ENCODE measurements at places on chromosomes 1 and 21.

DNA sequence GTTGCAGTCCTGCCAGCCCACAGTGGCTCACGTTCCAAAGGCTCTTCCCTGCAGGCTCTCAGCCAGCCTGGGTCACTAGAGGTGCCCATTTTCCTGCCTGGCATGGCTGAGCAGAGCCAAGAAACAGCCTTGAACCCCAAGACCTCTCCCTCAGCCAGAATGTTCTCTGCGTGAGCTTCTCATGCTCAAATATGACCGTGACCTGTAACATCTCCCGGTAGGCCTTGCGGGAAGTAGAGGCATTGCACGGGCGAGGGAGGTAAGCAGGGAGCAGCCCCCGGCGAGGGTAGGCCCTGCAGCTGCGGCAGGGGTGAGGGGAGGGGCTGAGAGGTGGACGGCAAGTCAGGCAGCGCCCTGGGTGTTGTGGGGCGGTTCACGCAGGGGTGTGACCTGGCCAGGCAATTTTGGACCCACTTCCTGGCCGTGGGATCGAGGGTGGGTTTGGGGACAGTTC is 20.0 kb downstream of the RRP1 start:
- no peak for DNase-seq
- H3K27ac ChIP-seq, result no peak overlapping the region
- no peak overlapping the region for H3K4me3 ChIP-seq
- peaks cover 4% of the 10 kb centered on the region for H3K27me3 ChIP-seq

GRCh38 chr1:102181341-102181740 is 184.6 kb upstream of the OLFM3 start:
- no peaks in the 10 kb centered on the region for H3K4me1 ChIP-seq
- H3K36me3 ChIP-seq, result no peaks in the 10 kb centered on the region
- H3K4me3 ChIP-seq, result no peak overlapping the region
- peaks cover 5% of the 10 kb centered on the region for H3K27me3 ChIP-seq
- H3K27ac ChIP-seq, result no peak overlapping the region

GRCh38 chr1:40860706-40861223 is 1.4 kb downstream of the CITED4 start:
- peaks cover 32% of the 10 kb centered on the region for H3K4me1 ChIP-seq
- H3K4me3 ChIP-seq, result peak overlapping the region; percentile 85
- H3K27ac ChIP-seq, result no peak overlapping the region
- DNase-seq, result no peak

DNA sequence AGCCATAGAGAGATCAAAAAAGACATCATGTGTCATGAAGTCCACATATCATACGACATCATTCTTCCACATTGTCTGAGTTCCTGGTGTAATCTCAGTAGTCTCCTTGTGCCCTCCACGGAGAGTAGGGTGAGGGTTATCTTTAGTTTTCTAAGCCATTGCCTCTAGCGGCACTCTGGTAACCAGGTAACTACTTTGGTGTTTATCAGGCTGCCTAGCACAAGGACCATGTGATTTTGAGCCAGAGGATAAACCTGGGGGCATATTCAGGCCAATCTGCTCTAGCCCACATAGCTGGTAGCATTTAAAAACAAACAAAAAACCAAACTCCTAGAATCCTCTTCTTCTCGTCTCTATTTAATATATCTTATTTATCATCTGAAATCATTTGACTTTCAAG is 147.4 kb downstream of the GDAP2 start:
- no peaks in the 10 kb centered on the region for H3K36me3 ChIP-seq
- peaks cover 18% of the 10 kb centered on the region for H3K27me3 ChIP-seq
- H3K4me1 ChIP-seq, result peaks cover 32% of the 10 kb centered on the region
- no peak for DNase-seq
- no peak overlapping the region for H3K4me3 ChIP-seq
- H3K27ac ChIP-seq, result no peak overlapping the region

DNA sequence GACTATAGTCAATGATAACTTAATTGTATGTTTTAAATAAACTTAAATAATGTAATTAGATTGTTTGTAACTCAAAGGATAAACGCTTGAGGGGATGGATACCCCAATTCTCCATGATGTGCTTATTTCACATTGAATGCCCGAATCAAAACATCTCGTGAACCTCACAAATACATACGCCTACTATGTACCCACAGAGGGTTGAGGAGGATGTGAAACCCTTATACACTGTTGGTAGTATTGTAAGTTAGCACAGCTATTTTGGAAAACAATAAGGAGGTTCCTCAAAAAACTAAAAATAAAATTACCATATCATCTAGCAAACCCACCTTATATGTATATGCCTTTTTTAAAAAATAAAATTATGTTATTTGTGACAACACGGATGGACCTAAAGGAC is 198.6 kb downstream of the MRPL39 start:
- no peak overlapping the region for H3K4me3 ChIP-seq
- no peaks in the 10 kb centered on the region for H3K36me3 ChIP-seq
- no peak for DNase-seq
- no peaks in the 10 kb centered on the region for H3K4me1 ChIP-seq
- no peak overlapping the region for H3K27ac ChIP-seq

- DNase-seq, result no peak
- H3K27me3 ChIP-seq, result no peaks in the 10 kb centered on the region
- H3K4me1 ChIP-seq, result no peaks in the 10 kb centered on the region
- no peaks in the 10 kb centered on the region for H3K36me3 ChIP-seq
- H3K27ac ChIP-seq, result no peak overlapping the region
Observed at GRCh38 chr1:158496374-158496773, 24.4 kb downstream of the OR10R2 start.

DNA sequence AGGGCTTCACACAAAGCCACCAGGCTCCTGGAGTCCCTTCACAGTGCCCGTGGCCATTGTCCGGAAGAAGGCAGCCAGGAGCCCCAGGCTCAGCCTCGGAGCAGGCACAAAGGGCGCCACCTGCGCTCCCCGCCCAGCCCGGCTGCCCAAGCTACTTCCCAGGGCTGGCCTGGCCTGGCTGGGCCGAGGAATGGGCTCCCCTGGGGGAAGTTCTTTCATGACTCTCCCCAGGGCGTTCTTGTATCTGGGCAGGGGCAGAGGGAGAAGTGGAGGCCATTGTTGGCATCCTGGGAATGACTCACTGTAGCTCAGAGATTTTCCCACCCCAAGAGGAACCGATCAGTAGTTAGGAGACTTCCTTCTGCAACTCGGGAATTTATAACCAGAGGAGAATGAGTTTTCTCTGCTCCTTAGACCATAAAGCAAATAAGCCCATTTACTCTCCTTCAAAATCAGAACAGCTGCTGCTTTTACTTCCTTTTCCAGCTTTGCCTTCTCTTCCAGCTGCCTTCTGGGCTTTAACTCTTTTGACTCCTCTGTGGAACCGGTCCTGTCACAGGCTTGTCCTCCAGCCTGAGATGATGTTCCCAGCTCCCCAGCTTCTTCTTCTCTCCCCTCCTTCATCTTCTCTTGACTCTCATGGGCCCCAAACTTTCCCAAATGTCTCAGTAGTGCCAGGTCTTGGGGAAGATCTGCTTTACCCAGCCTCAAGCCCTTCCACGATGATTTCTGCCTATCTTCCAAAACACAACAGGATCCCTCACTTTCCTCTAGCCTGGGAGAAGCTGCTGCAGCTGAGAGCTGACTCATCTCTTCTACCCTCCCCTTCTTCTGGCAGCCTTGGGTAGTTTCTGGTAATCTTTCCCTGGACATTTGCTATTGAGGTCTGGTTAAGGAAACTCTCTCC is 118.7 kb upstream of the CD34 start:
- H3K27me3 ChIP-seq, result peaks cover 3% of the 10 kb centered on the region
- H3K4me3 ChIP-seq, result no peak overlapping the region
- H3K4me1 ChIP-seq, result peaks cover 7% of the 10 kb centered on the region
- peak overlapping the region; percentile 93 for H3K27ac ChIP-seq
- no peak for DNase-seq

DNA sequence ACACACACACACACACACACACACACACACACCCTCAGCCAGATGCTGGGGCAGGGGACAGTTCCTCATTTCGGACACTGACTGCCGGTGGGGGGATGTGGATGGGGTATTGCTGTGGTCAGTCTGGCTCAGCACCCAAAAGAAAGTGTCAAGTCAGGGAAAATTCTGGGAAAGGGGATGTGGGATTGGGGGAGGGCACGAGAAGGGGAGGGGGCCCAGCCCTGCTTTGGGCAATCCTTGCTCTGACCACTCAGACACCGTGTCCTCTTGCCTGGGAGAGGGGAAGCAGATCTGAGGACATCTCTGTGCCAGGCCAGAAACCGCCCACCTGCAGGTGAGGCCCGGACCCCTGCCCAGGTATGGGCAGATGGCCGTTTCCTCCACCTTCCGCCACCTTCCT is at the start of gene C1QC:
Gene C1QC, plus strand, starts transcription at position 253 of the 400 bp plus-strand sequence. CDS start 391 bp downstream, outside the sequence.
- H3K27ac ChIP-seq, result no peak within 1 kb of the TSS
- H3K36me3 ChIP-seq, result no peaks in the 10 kb centered on the region
- H3K4me1 ChIP-seq, result no peaks in the 10 kb centered on the region
- DNase-seq, result no peak
- peaks cover 48% of the 10 kb centered on the region for H3K27me3 ChIP-seq

GRCh38 chr1:236394879-236395229 is 768 bp downstream of the EDARADD start:
- H3K4me1 ChIP-seq, result peaks cover 44% of the 10 kb centered on the region
- no peak overlapping the region for H3K27ac ChIP-seq
- DNase-seq, result no peak
- H3K27me3 ChIP-seq, result peaks cover 39% of the 10 kb centered on the region
- H3K4me3 ChIP-seq, result peak overlapping the region; percentile 88

DNA sequence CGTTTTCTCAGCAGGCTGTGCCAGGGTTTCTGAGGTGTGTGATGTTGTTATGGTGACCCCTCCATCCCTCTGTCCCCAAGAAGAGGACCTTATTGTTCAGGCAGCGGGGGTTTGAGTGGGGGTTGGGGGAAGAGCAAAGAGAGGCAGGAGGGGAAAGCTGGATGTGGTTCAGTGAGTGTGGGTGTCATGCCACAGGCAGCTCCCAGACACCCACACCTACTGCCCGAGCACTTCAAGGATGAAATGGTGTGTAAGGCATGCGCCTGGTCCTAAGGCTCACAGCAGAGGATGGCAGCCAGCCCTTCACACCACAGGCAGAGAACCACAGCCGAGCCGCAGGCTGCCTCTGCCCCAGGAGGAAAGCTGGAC is 49.9 kb upstream of the STUM start:
- no peak overlapping the region for H3K4me3 ChIP-seq
- peaks cover 16% of the 10 kb centered on the region for H3K27me3 ChIP-seq
- H3K27ac ChIP-seq, result no peak overlapping the region
- H3K4me1 ChIP-seq, result peaks cover 9% of the 10 kb centered on the region

- H3K4me3 ChIP-seq, result no peak overlapping the region
- H3K36me3 ChIP-seq, result no peaks in the 10 kb centered on the region
- H3K27ac ChIP-seq, result no peak overlapping the region
- no peak for DNase-seq
- H3K27me3 ChIP-seq, result no peaks in the 10 kb centered on the region
Observed at GRCh38 chr1:238653693-238654321, 732.6 kb upstream of the CHRM3 start.

- no peak overlapping the region for H3K27ac ChIP-seq
- H3K4me1 ChIP-seq, result no peaks in the 10 kb centered on the region
- DNase-seq, result no peak
- H3K4me3 ChIP-seq, result no peak overlapping the region
- H3K36me3 ChIP-seq, result no peaks in the 10 kb centered on the region
- H3K27me3 ChIP-seq, result no peaks in the 10 kb centered on the region
Observed at GRCh38 chr1:97243973-97244560, 522.5 kb downstream of the PTBP2 start.

DNA sequence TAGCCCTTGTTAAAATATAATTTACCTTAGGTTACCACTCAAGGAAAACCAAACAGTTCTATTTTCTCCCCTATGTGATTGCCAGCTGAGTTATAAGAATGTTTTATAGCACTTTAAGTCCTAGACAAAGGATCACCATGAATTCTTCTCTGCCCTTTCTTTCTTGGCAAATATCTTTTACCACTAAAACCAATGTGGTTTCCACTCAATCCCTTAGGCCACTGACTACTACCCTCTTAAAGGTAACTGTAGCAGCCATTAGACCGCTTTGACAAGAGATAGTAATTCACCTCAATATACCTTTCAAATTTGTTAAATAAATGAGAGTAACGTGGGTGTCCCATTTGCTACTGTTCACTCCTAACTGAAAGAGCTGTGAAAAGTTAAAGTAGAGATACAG is 307.9 kb upstream of the PRMT6 start:
- H3K27me3 ChIP-seq, result peaks cover 3% of the 10 kb centered on the region
- DNase-seq, result no peak
- no peak overlapping the region for H3K4me3 ChIP-seq

GRCh38 chr21:14707511-14708020 is 161.5 kb upstream of the SAMSN1 start:
- no peak for DNase-seq
- no peaks in the 10 kb centered on the region for H3K27me3 ChIP-seq
- no peaks in the 10 kb centered on the region for H3K36me3 ChIP-seq
- no peak overlapping the region for H3K4me3 ChIP-seq
- H3K4me1 ChIP-seq, result no peaks in the 10 kb centered on the region

DNA sequence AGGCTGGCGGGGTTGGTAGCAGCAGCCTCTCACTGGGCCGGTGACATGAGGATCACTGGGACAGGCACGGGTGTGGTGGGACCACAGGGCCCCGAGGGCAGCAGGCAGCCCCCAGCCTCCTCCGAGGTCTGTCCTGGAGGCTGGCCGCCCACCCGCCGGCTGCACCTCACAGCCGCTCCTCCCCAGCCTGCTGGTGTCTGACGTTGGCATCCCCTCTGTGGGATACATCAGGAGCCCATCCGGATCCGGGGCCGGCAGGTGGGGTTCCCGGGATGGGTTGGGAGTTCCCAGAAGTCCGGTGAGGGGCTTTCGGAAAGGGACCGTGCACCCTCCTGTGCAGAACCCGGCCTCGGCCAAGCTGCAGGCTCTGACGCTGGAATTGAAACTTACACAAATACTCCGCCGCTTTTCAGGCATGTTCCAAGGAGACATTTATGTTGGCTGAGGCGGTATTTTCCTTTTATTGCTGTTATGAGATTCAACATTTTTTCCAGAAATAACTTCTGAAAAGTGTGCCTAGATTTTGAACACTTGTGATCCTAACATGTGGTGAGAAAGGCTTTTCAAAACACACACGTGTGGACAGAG is 142.1 kb upstream of the ARHGEF16 start:
- H3K4me1 ChIP-seq, result peaks cover 85% of the 10 kb centered on the region
- DNase-seq, result no peak
- no peaks in the 10 kb centered on the region for H3K36me3 ChIP-seq
- H3K27ac ChIP-seq, result no peak overlapping the region
- H3K4me3 ChIP-seq, result peak overlapping the region; percentile 47
- H3K27me3 ChIP-seq, result peaks cover 28% of the 10 kb centered on the region

- H3K27me3 ChIP-seq, result no peaks in the 10 kb centered on the region
- peaks cover 41% of the 10 kb centered on the region for H3K36me3 ChIP-seq
- no peak overlapping the region for H3K4me3 ChIP-seq
- no peaks in the 10 kb centered on the region for H3K4me1 ChIP-seq
- no peak for DNase-seq
Observed at GRCh38 chr1:43743206-43743605, 35.9 kb downstream of the ST3GAL3 start.

GRCh38 chr1:62436039-62436465 is 797 bp upstream of the USP1 start:
- H3K4me1 ChIP-seq, result peaks cover 38% of the 10 kb centered on the region
- H3K27me3 ChIP-seq, result peaks cover 3% of the 10 kb centered on the region
- peak overlapping the region; percentile 90 for H3K4me3 ChIP-seq
- H3K36me3 ChIP-seq, result peaks cover 17% of the 10 kb centered on the region
- peak; percentile 95 for DNase-seq

DNA sequence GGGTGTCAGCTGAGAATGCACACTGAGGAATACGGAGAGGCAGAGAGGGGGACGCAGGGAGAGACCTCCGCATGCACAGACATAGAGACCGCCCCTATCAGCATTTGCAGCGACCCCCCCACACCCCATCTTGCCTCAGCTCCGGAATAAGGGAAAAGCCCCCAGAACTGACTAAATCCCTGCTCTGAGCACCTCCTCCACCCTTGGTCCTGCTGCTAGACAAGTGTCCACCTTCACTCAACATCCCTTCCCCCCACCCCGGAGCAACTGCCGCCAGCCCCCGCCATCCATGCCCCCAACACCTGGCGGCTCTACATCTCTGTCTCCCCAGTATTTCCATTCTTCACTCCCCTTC is 769 bp downstream of the SV2A start:
- peaks cover 6% of the 10 kb centered on the region for H3K27me3 ChIP-seq
- H3K36me3 ChIP-seq, result peaks cover 26% of the 10 kb centered on the region
- H3K27ac ChIP-seq, result no peak overlapping the region
- H3K4me1 ChIP-seq, result peaks cover 63% of the 10 kb centered on the region
- peak overlapping the region; percentile 81 for H3K4me3 ChIP-seq
